ENCODE measurements at places on chromosomes 1 and 21.

- no peak for DNase-seq
These were observed 121.8 kb upstream of the TNR start for GRCh38 chr1:175865041-175865766.

- DNase-seq = no peak
These were observed 82.7 kb downstream of the SIK1 start for GRCh38 chr21:43343992-43344886.

DNA sequence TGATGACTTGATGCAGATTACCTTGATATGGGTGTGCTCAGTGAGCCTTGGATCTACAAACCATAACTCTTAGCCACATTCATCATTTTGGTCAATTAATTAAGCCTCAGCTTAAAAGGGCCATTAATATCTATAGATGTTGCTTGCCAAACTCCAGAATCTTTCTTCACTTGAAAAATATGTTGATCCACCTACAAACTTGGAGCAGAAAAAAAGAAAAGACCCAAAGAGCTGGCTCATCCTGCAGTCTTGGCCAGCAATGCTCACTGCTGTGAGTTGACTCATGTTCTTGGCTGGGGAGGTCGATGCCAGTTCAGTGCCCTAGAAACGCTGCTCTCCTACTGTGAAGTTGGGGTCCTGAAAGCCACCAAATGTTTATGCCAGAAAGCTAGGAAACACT is 75.4 kb downstream of the DPT start:
- DNase-seq = no peak

GRCh38 chr1:115317101-115318012 is 20.7 kb downstream of the NGF start:
- no peak for DNase-seq

GRCh38 chr1:116580446-116581322 is 9.9 kb upstream of the CD58 start:
- no peak for DNase-seq

GRCh38 chr1:61569303-61569621 is 155.7 kb downstream of the TM2D1 start:
- no peak for DNase-seq

DNA sequence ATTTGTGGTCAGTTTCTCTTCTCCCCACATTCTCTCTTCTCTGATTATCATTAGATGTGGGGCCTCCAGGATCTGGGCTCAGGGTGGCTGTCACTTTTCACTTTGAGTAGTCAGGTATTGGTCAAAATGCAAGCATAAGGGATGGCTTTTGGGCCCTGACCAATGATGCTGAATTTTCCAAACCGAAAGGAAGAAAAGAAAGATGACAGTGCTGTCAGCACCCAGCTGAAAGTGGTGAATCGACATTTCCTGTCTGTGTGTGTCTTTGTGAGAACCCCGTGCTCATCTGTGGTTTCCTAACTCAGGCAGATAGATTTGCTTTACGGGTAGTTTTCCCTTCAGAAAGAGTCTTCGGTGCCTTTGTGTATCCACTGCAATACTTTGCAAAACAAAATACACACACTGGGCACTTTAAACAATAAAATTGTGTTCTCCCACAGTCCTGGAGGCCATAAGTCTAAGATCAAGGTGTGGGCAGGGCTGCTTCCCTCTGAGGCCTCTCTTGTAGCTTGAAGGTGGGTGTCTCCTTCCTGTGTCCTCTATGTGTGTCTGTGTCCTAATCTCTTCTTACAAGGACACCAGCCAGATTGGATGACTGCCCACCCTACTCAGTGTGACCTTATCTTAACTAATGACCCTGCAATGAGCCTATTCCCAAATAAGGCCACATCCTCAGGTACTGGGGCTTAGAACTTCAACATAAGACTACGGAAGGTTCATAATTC is 274.8 kb upstream of the AJAP1 start:
- DNase-seq = no peak

DNA sequence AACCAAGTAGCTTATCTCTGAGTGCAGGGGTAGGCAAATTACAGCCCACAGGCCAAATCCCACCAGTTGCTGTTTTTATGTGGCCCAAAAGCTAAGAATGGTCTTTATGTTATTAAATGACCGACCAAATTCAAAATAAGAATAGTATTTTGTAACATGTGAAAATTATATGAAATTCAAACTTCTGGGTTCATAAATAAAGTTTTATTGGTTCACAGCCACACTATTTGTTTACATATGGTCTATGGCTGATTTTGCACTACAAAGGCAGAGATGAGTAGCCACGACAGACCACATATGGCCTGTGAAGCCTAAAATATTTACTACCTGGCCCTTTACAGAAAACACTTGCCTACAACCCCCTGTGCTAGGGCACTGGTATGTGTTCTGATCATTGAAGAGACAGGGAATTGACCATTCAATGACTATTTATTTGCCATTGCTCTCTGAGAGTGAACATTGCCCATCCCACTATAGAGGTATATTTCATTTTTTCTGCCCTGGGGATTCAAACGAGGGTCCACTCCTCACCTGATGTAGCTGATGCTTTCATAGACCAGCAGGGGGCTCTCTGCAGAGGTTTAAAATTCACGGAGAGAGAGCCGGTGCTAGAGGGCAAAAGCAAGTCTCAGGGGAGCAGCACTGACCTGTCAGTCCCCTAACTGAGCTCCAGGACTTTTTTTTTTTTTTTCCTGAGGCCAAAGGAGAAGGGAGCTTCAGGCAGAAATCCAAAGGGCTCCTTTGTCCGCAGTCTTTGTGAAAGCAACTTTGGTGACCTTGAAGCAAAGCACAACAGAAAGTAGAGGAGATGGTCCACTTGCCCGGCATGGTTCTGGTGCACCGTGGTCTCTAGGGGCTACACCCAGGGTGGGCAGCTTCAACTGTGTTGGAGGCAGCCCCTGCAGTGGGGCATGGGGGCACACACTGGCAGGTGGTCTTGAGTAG is 7.3 kb upstream of the GNL2 start:
- no peak for DNase-seq

- no peak for DNase-seq
These were observed 156.9 kb downstream of the RUNX1 start for GRCh38 chr21:34892209-34892608.

- no peak for DNase-seq
These were observed 212.0 kb downstream of the COL11A1 start for GRCh38 chr1:102896286-102896685.

GRCh38 chr1:186104459-186104858 is 270.6 kb downstream of the TPR start:
- no peak for DNase-seq
